NCI-H1048 (cell line): ENCODE measurements at places on chromosomes 4 and X.

GRCh38 chrX:9857575-9858474 is 71.6 kb downstream of the SHROOM2 start:
- no peak for DNase-seq

- no peak for DNase-seq
Observed at GRCh38 chr4:169311643-169312365, 41.0 kb upstream of the SH3RF1 start.

DNA sequence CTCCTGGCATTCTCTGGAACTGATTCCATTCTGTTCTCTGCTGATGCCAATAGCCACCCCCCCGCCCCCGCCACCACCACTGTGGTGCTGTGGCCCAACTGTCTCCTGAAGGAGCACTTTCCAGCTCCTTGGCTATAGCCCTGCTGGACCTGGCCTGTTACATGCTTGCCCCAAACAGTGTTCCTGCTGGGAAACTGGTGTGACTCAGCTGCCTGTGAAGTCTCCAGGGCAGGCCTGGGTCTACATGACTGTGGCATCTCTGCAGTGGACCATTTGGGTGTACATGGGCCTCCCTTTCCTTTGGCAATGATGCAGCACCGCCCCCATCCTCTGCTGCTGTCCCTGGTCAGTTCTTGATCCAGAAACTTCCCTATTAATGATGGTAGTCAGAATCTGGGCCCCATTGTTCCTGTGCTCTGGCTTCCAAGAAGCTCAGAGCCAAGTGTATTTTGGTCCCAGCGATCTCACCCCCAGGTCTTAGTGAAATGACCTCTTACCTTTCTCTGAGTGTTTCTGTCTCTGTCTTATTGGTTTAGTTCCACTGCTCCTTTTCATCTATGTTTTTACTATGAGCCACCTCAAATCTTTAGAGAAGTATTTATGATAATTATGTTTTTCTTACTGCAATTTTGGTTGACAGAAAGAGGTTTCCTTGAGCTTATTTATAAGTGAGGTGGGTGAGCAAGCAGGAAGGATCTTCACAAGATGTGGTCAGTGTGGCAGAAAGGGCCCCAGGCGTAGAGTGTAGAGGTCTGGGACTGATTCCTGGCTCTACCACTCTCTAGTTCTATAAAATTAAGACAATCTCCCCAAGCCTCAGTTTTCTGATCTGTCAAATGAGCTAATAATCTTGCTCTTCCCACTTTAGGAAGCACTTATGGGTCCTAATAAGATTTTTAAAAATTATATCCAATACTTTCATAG is 210.7 kb upstream of the EOLA2 start:
- DNase-seq, result no peak

- DNase-seq, result no peak
Observed at GRCh38 chr4:25096981-25097443, 63.2 kb downstream of the SEPSECS start.

DNA sequence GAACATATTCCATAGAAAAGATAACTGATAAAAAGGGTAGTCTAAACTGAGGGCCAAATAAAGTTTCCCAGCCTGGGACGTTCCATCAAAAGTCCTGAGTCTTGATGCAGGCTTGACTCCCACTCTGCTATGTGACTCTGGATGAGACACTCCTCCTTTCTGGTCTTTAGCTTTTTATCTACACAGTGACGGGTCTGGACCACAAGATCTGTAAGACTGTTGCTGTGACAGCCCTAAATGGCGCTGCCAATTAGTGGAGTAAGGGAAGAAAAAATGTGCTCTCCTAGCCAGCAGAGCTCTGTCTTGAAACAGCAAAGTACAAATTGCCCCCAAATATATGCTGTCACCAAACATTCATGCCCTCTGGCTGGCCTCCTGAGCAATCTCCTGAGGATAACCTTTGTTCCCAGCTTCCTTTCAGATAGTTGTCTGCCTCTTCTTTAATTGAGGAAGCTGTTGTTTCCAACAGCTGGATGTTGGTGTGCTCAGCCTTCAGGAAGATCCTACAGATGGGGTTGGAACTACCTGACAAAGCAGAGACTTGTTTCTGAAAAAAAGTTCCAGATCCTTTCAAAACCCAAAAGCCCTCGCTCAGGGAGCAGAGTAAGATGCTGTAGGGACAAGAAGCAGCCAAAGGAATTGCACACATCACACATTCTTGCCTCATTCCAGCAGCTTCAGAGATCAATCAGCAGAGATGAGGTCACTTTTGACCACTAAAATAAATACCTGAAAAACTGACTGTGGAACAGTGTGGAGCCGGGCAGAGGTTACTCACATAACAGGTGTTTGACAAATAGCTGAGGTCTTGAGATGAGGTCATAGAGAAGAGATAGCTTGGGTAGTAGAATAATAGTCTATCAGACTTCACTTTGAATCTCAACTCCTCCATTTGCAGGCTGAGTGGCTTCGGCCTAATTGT is 383.4 kb upstream of the FGF13 start:
- DNase-seq, result no peak

- no peak for DNase-seq
Observed at GRCh38 chrX:148024425-148025148, 43.5 kb downstream of the FMR1NB start.

GRCh38 chr4:80462621-80463091 is 127.1 kb downstream of the CFAP299 start:
- no peak for DNase-seq

- no peak for DNase-seq
Observed at GRCh38 chrX:122790376-122791095, 393.5 kb upstream of the GRIA3 start.

DNA sequence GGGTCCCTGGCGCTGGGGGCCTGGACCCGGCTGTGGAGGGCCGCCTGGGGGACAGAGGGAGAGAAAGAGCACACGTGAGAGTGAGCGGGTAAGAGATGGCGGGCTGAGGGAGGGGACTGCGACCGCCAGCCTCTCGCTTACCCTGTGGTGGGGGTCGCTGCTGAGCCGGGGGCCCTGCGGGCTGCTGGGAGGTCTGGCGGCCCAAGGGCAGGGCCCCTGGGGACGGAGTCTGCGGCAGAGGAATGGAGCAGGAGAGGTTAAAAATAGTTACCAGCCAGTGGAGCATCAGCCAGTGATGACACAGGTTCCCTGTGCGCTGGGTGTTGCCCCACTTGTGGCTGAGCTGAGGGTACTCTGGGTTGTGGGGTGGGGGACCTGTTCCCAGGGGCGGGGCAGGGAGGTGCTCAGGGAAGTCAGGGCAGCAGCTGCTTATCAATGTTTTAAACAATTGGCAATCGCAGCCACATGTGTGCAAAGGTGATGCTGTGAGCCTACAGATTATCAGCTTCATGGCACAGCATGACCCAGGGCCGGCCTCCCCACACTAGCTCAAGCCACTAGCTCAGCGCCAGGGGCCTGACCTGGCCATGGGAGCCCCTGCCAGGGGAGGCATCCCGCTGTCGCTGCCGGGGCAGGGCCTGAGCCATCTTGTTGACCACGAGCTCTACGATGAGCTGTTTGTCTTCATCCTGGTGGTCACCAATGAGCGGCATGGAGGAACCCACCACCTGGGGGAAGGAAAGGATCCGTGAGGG is 7.5 kb upstream of the TIMP1 start:
- DNase-seq, result no peak

GRCh38 chrX:75154871-75155270 is 1.2 kb downstream of the ABCB7 start:
- no peak for DNase-seq

DNA sequence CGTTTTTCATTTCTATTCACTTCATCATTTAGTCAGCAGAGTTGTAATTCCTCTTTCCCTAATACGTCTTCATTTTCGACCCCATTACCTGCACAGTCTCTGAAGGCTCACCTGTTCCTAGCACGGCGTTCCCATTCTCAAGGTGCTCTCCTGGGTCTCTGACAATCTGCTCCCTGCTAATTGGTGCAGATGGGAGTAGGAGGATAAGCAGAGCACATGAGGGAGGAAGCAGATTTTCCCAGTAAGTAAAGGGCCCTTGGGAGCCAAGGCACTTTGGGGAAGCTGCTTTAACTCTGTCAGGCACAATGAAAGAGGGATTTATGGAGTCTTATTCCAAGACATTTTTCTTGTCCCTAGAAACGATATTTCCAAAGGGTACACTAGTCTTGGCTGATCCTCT is 466.4 kb downstream of the STIM2 start:
- no peak for DNase-seq

DNA sequence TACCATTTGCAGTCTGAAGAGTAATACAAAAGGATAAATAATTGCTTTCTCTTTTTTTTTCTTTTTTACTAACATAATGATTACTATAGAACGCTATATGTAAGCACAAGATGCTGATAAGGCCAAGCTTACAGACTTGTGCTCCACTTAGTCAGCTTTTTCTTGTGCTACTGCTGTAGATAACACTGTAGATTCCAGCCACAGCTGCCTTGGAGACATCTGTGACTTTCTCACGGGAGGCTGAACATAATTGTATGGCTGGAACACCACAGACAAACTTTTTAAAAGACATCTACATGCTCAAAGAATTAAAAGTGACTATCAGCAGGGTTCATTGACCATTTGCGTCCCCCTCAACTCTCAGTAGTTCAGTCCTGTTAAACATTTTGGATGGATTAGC is 381.7 kb upstream of the AMOT start:
- DNase-seq, result no peak

GRCh38 chr4:154497889-154498288 is 6.3 kb upstream of the DCHS2 start:
- DNase-seq, result no peak
